ENCODE measurements at places on chromosomes 7 and 10.

DNA sequence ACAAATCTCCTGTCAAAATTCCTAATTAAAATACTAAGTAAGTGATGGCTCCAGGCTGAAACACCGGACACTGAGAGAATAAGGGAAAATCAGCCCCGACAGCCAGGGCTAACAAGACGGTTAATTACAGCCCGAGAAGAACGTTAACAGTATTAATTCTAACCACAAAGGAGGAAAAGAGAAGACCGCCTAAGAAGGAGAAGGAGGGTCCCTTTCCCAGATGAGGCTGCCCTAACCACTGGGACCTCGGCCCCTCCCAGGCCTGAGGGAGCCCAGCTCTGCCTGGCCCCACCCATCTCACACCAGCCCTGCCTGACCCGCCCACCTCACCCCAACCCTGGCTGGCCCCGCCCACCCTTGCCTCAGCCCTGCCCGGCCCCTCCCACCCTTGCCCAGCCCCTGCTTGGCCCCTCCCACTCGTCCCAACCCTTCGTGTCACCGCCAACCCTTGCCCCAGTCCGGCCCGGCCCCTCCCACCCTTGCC, 51.3 kb downstream of the PWWP2B start:
- DNase-seq = no peak

- no peak for DNase-seq
These were observed 103.3 kb downstream of the FANK1 start for GRCh38 chr10:125999694-126000093.

DNA sequence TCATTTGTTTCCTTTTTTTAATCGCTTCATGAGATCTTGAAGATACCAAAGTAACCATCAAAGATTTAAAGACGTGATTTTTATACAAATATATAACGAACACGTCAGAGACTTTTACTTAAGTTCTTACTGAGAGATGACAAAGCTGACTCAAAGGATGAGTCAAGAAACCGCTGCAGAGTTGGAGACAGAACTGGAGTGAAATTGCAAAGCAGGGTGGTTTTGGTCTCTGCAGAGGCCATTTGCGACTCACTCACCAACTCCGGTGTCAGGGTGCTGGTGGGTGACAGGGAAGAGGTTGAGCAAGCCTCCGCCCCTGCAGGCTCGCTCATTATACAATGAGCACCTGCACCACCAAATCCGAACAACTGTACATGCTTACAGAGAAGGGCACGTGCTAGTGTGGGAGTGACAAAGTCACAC, 75.2 kb downstream of the DNAJB6 start:
- peak; percentile 46 for DNase-seq

- no peak for DNase-seq
These were observed 30.8 kb upstream of the NKX6-2 start for GRCh38 chr10:132816718-132817117.

DNA sequence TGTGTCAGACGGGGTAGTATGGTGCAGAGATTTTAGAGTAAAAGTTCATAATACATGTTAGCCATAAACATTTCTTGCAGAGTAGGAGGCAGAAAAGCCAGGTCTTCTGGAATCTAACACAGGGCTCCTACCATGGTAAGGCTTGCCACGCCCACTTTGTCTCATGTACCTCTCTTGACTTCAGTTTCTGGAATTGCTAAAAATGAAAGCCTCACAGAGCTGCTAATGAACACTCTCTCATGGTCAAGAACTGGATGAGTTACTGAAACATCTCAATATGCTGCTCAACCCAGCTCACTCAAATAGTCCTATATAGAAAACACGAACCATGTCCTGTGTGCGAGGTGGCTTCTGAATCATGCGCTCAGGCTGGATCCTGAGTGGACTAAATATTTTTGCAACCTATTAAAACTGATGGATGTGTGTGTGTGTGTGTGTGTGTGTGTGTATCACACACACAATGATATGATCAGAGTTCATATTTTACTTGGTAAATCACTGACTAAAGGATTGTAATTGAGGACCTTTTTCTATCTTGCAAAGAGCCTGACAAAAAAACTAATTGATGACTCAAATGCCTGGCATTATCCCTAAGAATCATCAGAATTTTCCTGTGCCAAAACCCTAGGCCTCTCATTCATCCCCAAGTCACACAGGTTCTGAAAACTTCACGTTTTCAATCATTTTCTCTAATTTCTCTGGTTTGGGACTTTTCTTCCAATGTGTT, 1306.6 kb downstream of the XPNPEP1 start:
- no peak for DNase-seq

DNA sequence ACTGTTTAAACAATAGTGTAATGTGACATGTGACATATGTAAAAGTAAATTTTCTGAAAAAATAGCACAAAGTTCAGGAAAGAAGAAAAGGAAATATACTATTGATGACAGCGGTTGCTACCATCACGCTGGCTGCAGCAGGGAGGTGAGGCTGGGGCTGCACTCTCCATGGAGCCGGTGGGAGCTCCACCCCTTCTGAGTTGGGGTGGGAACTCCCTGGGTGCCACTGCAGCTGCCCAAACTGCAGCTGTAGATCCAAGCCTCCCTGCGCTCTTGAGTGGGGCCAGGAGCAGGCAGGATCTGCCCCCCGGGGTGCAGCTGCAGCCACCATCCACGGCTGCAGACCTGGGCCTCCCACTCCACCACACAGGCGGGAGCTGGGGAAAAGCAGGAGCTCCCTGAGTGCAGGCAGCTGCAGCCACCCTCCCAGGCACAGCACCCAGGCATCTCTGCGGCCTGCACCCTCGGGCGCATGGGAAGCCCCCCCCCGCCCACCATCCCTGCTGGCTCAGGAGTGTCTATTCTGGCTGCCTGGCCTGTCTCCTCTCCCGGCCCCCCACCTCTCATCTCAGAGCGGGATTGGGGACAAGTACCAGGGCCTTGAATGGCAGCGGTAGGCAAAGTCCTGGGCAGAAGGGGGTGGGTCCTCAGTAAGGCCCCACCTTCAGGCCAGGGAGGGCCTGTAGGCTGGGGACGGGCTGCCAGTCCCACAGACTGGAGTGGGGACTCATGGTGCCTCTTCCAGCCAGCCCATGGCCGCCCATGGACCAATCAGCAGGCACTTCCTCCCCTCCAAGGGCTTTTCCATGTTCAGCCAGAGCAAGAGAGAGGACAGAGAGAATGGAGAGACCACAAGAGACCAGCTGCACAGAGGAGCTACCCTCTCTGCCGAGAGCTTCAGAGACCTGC, 50.1 kb downstream of the TNS3 start:
- DNase-seq = no peak

- DNase-seq = no peak
These were observed 507 bp downstream of the PDZD8 start for GRCh38 chr10:117374506-117375359.

- DNase-seq = no peak
These were observed 260.9 kb downstream of the AHR start for GRCh38 chr7:17559388-17559787.

- DNase-seq = no peak
These were observed 94.1 kb upstream of the TMEM26 start for GRCh38 chr10:61547297-61547696.

GRCh38 chr10:22560913-22561239, 153.5 kb downstream of the PIP4K2A start:
- no peak for DNase-seq

- no peak for DNase-seq
These were observed 19.2 kb downstream of the TECPR1 start for GRCh38 chr7:98232799-98233198.

DNA sequence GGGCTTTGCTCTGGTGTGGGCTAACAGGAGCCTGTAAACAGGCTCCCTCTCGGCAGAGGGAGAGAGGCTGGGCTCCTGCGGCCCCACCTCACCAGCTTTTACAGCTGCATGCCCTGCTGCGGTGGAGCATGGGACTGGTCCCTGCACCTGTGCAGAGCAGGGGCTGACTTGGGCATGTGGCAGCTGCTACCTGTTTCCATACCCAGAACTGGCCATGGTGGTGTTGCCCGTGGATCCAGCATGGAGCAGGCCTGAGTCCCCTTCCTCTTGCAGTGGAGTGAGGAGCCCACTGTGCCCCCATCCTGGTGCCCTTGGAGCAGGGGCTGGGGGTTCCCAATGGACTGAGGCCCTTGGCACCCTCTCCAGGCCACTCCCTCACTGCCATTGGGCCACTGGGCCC, 91.9 kb upstream of the MGMT start:
- DNase-seq = no peak

Measured in activated T-cell treated with anti-CD3 and anti-CD28 coated beads for 24 hours (primary cell).